Thoracic aorta (tissue), 2 donors: ENCODE measurements at places on chromosomes 5 and 9. TPM values are rescaled to one million over a fixed set of nuclear protein-coding genes. Genes with fewer than 3 reads are reported as not detected.

The MARCHF11 gene
- total RNA-seq: not detected

The GDNF gene
- total RNA-seq: 1.3 TPM

The PCA3 gene
- total RNA-seq: not detected

GRCh38 chr5:142969624-142970439, 199.7 kb downstream of the ARHGAP26 start:
- DNase-seq: no peak

GRCh38 chr9:72460342-72461312, 60.8 kb upstream of the TMC1 start:
- DNase-seq: no peak

DNA sequence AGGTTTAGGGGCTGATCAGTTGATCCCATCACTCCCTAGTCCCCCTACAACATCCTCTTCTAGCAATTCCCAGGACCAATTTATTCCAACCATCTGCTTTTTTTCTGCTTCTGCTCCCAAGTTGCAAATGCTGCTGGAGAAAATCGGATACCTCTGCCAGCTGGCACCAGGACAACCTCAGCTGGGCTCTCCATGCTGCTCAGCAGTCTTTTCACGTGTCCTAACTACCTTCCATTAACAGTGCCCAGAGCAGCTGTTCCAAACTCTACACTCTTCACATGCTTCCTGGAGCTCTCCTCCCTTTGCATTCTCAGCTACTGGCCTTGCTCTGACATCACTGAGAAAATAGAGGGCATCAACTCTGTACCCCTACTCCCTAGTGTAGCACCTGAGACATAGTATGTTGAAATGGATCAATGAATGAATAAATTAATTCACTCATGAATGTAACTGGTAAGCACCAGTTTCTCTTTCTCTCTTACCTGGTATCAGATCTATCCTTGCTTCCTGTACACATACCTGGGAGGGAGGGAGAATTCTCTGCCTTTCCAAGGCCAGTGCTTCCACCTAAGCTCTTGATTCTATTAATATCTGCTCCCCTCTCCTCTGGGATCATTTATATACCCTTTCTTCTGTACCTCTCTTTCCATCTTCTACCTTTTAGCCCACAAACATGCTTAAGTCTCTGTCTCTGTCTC, 191.0 kb downstream of the RAB3C start:
- no peak for DNase-seq

- DNase-seq: no peak
Measured at GRCh38 chr5:135444881-135445280, 2.3 kb downstream of the DCANP1 start.

DNA sequence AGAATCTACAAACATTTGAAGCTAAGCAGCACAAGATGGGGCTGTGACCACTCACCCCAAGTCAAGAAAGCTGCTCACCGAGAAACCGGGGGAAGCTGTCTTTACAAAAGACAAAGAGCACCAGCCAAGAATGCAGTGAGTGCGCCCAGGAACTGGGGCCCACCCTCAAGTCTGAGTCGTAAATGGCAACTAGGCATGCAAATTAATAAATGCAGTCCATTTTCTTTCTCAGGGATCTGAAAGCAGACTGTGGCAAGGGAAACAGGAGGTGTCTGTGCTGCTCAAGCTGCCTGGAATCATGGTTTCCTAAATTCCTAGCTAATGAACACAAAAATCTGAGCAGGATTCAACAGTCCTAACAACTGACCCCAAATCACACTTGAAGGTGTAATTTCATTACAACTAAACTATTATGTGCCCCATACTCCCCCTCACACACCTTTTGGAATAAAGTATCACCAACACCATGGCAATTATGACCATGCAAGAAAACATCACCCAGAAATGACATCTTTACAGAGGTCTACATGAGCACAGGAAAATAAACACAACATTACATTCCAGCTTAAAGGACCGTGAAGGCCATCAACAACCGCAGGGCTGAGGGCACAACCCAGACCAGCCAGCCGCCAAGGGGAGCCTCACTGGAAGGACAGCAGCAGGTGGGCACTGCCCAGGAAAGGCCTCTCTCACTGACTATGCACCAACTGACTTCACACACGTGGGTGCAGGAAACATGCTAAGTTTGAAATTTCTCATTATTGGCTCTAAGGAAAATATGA, 17.6 kb downstream of the NSUN2 start:
- DNase-seq: no peak
